ENCODE measurements at places on chromosomes 5 and 9.

GRCh38 chr9:88060746-88061145 lies 77.5 kb downstream of the SPATA31C2 start:
- no peak for DNase-seq

GRCh38 chr9:137426018-137426681 lies 3.0 kb downstream of the NOXA1 start:
- DNase-seq: no peak

DNA sequence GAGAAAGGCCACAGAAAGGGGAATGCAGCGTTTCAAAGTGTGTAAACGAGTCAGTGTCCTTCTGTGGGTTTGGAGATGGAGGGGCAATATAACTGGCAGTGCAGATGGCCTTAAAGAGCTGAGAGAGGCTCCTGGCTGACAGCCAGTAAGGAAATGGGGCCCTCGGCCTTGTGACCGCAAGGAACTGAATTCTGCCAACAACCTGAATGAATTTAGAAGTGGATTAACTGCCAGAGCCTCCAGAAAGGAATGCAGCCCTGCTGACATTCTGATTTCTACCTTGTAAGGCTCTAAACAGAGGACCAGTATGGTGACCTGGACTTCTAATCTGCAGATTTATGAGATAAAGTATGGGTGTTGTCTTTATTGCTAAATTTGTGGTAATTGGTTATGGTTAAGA lies 17.5 kb upstream of the NREP start:
- DNase-seq: peak; percentile 84

DNA sequence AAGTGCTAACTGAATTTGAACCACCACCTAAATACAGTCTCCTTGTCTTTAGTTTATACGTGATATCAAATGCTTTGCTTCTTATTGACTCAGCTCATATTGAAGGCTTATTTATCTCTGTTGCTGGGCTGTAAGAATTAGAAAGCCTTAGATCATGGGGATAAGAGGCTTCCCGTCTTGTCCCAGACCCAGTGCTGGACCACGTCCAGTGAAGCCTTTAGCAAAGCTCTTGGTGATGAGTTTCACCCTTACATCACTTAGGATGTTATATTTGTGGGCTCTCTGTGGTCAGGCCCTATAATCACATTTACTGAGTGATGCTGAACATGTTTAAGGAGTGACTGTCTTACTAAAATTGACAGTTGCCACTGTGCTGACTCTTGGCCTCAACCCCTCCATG lies 11.2 kb downstream of the FAM240B start:
- DNase-seq: no peak

GRCh38 chr5:153670101-153670500 lies 179.6 kb downstream of the GRIA1 start:
- no peak for DNase-seq

DNA sequence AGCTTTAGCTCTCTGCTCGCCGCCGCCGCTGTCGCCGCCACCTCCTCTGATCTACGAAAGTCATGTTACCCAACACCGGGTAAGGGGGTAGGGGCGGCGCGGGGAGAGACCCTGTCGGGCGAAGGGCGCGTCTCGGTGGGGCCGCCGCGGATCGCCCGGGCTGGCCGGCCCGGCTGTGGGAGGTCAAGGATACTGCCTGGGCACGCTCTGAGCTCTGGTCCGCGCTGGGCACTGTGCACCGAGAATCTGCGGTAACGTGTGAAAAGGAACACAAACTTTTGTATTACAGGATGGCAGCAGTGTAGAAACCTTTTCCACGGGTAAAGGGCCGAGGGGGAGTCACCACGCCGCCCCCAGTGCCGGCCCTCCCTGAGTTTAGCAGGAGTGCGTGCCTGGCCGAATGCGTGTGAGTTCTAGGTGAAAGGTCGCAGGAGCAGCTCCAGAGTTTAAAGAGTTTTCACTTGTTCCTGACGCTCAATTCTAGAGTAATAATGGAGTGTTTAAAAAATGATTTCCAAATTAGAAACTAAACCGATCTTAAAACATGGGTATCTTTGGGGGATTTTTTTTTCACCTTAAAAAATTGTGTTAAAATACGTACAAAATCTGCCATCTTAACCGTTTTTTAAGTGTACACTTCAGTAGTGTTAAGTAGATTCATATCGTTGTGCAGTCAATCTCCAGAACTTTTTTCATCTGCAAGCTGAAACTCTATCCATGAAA lies at the start of gene HSDL2:
TSS of gene HSDL2 (plus strand) at position 7 of the 723 bp plus-strand sequence. CDS start at position 63, 56 bp downstream.
- DNase-seq: peak; percentile 57

GRCh38 chr5:12669326-12669725 lies 765.1 kb upstream of the CTNND2 start:
- DNase-seq: no peak

GRCh38 chr9:98573749-98574278 lies 134.9 kb downstream of the GABBR2 start:
- DNase-seq: no peak

GRCh38 chr9:34443976-34444375 lies 14.4 kb downstream of the FAM219A start:
- no peak for DNase-seq

DNA sequence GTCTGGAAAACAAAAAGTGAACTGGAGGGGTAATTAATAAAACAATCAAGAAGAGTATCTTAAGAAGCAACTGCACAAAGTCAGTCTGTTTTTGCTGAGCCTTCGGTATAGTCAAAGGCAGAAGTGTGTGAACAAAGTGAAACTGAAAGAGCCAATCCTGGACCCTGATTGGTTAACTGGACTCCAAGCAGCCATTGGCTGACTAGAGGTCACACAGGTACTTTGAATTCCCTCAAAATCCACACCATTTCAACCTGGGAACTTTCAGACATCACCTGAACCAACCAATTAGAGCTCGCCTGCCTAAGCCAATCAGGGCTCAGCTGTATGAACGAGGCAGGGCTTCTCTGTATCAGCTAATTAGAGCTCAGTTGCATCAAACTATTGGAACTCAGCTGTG lies 286.7 kb downstream of the TLE4 start:
- DNase-seq: peak; percentile 55

- DNase-seq: no peak
These were observed 99.6 kb downstream of the ANKH start for GRCh38 chr5:14771972-14772371.

GRCh38 chr9:81191222-81191621 lies 498.1 kb downstream of the TLE1 start:
- no peak for DNase-seq

GRCh38 chr9:20790721-20791120 lies 106.7 kb downstream of the FOCAD start:
- DNase-seq: no peak

DNA sequence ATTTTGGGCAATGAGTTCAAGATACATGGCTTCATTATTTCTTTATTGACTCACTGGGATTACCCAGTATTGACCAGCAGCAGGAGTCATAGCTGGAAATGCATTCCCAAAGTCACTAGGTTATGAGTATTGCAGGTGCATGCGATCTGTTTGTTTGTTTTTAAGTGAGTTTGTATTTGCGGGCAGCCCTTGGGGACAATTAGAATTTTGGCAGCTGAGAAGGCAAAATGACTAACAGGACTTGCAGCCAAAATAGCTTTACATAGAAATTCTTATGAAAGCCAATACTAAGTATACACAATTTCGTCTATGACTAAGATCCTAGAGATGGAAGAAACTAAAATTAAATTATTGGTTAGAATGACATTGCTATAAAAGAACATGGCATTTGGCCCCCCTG lies 18.1 kb upstream of the RGMB start:
- DNase-seq: no peak

DNA sequence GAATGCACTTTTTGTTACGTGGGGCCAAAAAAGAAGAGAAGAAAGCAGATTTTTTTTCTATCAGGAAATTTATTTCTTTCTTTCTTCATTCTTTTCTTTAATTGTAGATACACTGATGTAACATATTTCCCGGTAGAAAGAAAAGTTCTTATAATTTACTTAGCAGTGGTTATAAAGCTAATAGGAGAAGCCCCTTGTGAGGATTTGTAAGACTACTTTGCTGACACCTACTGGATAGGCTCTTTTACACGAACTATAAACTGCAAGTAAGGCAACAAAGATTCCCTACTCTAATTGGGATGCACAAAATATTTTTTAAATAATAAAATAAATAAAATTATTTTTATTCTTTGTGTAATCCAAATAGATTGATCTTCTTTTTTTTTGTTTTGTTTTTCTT lies 284.4 kb downstream of the DNAH5 start:
- no peak for DNase-seq

DNA sequence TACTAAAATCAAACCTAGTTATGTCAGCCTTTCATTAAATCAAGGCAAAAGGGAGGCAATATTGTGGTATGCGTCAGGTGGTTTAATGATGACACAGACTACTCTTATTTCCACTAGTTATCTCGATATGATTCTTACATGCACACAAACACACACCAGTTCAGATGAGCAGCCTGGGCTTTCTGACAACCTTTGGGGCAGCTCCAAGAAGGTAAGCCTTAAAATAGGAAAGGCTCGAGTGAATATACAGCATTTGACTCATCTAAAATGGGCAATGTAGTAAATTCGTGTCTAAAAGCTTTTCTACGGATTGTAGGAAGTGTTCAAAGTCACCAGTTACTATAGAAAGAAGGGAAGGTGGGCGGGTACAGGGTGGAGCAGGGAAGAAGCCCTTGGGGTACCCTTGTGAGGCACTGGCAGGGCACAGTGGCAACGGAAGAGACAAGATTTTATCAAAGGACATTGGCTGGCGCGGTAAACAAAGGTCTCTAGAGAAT lies 1.9 kb downstream of the ANKH start:
- DNase-seq: no peak

DNA sequence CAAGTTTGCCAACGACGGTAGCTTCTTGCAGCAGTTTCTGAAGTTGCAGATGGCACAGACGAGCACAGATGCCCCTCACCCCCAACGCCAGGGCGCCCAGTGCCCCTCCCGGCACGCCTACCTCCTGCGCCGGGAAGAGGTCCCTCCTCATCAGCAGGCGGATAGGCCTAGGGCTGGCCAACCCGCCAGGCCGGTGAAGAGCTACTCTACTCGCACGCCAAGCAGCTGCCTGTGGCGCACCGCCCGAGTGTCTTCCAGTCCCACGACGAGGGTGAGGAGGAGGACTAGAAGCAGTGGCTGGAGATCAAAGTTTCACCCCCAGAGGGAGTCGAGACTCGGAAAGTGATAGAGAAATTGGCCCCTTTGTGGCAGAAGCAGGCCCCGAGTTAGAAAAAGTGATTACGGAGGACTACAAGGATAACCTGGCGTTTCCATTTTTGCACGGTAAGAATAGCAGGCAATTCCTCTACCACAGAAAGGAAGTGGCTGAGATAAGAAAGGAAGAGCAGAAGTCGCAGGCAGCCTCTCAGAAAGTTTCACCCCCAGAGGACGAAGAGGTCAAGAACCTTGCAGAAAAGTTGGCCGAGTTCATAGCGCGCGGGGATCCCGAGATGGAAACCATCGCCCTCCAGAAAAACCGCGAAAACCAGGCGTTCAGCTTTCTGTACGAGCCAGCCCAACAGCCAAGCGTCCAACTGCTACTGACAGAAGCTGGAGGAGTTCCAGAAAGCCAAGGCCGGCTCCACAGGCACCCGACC lies 170.4 kb downstream of the HINT1 start:
- DNase-seq: no peak

GRCh38 chr9:16309469-16310271 lies 560.8 kb downstream of the BNC2 start:
- DNase-seq: no peak

DNA sequence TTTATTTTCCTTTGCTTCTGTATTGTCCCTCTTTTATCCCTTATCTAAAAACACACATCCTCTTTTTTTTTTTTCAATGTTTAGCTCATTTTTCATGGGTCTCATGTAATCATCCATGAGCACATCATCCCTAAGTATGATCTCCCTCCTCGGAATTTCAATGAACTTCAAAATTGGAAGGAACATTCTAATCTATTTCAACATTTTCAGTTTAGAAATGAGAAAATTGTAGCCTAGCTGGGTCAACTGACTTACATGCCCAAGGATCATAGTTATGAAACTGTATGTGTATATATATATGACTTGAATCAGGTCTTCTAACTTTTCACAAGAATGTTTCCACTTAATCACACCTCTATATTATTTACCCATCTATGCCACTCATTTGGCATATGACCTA lies 77.7 kb downstream of the TUSC1 start:
- no peak for DNase-seq

DNA sequence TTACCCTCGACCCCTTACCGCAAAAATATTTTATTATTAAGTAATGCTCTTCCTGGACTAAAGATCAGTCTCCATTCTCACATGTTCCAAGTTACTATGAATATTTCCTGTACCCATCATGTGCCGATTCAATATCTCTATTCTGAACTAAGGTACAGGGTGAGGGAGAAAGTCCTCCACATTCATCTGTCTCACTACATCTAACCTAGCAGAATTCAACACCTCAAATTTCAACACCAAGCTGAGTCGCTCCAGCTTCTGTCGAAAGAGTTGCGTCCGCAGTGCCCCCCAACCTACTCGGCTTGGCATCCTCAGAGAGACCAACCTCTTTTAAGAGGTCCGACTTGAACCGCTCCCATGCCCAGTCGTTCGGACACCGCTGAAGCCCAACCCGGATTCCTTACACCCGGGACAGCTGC lies 1.0 kb downstream of the CERT1 start:
- DNase-seq: peak; percentile 48

GRCh38 chr9:122816163-122816867 lies 12.1 kb downstream of the PDCL start:
- DNase-seq: no peak

GRCh38 chr9:82957529-82958379 lies 105.2 kb downstream of the RASEF start:
- no peak for DNase-seq

- peak; percentile 47 for DNase-seq
These were observed 332.4 kb upstream of the EFNA5 start for GRCh38 chr5:108003178-108003577.

DNA sequence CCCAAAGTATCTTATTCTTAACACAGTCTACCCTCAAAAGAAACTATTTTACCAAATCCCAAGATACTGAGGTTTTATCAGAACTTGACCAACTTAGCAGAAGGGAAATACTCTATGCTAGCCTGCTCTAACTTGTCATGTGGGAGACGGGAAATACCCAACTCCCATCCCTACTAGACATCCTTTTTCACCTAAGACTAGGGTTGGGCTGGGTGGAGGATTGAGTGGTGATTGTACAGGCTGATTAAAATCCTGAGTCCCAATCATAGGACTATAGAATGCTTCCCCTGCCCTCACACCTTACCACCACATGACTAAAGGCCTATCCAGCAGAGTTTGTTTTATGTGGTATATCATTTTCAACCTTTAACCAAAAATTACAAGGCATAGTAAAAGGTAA lies 786.5 kb downstream of the TAF11L14 start:
- no peak for DNase-seq

GRCh38 chr9:117887941-117888340 lies 183.7 kb downstream of the TLR4 start:
- DNase-seq: no peak

- no peak for DNase-seq
These were observed 611.9 kb downstream of the IRX1 start for GRCh38 chr5:4207486-4207885.

Measured in cardiac fibroblast (primary cell).